ENCODE measurements at places on chromosomes 7 and 10.

GRCh38 chr7:49692516-49692915, 80.9 kb upstream of the VWC2 start:
- no peak for DNase-seq

- no peak for DNase-seq
Measured at GRCh38 chr7:106542550-106543220, 118.3 kb downstream of the CCDC71L start.

- no peak for DNase-seq
Measured at GRCh38 chr7:135193615-135194081, 17.7 kb downstream of the WDR91 start.

- no peak for DNase-seq
Measured at GRCh38 chr7:44272456-44272855, 52.9 kb downstream of the CAMK2B start.

DNA sequence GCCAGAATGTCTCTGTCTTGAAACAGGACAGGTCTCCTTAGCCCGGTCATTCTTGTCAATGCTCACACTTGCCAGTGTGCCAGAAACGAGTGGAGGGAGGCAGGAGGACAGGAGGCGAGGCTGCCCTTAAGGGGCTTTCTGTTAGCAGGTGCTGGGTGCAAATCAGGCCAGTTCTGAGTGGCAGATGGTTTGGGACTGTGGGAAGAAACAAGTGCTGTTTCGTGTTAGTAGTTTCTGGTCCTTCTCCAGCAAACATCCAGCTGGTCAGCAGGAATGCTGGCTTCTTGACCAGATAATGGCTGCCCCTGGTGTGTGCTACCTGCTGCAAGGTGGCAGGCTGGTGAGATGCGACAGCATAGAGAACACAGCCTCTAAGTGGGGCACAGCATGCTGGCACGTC, 8.2 kb upstream of the NDUFB2 start:
- no peak for DNase-seq

- no peak for DNase-seq
Measured at GRCh38 chr10:11236234-11236633, 218.6 kb downstream of the CELF2 start.

- DNase-seq = no peak
Measured at GRCh38 chr10:118102121-118102520, 55.4 kb upstream of the RAB11FIP2 start.

Measured in stimulated activated CD8-positive, alpha-beta memory T cell treated with anti-CD3 and anti-CD28 coated beads, Interleukin-4, amount 100 ng/mL, for 1 hour (primary cell).